ENCODE measurements at places on chromosomes 7 and 10. TPM values are rescaled to one million over a fixed set of nuclear protein-coding genes. Genes with fewer than 3 reads are reported as not detected.

- no peak for DNase-seq
Observed at GRCh38 chr7:116574025-116574822, 49.4 kb downstream of the CAV1 start.

GRCh38 chr10:80583685-80584084 lies 46.0 kb downstream of the SH2D4B start:
- no peak for DNase-seq

- DNase-seq, result no peak
Observed at GRCh38 chr7:42134276-42134876, 102.6 kb downstream of the GLI3 start.

GRCh38 chr7:32587411-32587948 lies 92.2 kb downstream of the AVL9 start:
- peak; percentile 50 for DNase-seq

DNA sequence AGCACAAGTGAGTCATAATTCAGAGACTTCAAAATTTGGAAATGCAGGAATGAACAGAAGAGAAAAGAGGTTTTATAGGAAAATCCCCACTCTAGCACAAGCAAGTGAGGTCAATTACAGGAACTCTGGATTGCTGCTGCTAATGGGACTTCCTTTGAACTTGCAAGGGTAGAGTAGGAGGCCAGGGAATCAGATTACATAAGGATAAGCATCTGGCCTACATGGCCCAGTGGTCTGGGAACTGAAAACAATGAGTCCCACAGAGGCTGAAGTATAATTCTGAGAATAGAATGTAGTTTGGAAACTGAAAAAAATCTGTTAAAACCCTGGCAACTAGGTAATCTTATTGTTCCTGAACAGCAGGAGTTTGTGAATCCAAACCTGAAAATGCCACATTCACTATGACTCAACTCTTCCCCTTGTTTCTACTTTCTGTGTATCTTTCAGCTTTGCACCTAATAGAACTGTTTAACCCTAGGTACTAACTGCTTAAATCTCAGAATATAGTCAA lies 66.5 kb downstream of the CTNNA3 start:
- DNase-seq, result no peak

- DNase-seq, result no peak
Observed at GRCh38 chr7:55305135-55305534, 60.0 kb upstream of the LANCL2 start.

- DNase-seq, result no peak
Observed at GRCh38 chr10:98910546-98910945, 325.1 kb downstream of the HPSE2 start.

DNA sequence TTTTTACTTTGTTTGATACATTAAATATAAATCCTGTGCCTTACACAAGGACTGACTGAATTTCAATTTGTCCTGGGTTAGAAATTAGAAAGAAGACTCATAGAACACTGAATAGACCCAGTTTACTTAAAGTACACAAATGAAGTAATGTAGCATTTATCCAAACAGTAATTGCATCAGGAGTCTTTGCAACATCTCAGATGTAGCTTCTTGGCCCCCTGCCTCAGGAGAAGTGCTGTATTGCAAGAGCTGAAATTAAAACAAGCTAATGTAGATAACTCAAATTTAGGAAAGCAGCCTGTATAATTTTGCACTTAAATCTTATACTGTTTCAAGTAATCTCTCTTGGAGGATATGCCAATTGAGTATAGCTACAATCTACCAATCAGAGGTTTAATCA lies 54.3 kb upstream of the KCND2 start:
- peak; percentile 32 for DNase-seq

Gene CARD11
- 0.42 TPM for total RNA-seq

Gene ENO4
- total RNA-seq, result 0.34 TPM

Gene OPN4
- total RNA-seq, result 0.12 TPM

Gene TMEM196
- not detected for total RNA-seq

Gene EVX1
- total RNA-seq, result not detected

Gene BMPR1A
- total RNA-seq, result 56.8 TPM

Gene NYAP1
- 0.59 TPM for total RNA-seq

Gene TRPV6
- 0.27 TPM for total RNA-seq

Gene NKX2-3
- total RNA-seq, result not detected
